ENCODE measurements at places on chromosomes 11 and 22.

DNA sequence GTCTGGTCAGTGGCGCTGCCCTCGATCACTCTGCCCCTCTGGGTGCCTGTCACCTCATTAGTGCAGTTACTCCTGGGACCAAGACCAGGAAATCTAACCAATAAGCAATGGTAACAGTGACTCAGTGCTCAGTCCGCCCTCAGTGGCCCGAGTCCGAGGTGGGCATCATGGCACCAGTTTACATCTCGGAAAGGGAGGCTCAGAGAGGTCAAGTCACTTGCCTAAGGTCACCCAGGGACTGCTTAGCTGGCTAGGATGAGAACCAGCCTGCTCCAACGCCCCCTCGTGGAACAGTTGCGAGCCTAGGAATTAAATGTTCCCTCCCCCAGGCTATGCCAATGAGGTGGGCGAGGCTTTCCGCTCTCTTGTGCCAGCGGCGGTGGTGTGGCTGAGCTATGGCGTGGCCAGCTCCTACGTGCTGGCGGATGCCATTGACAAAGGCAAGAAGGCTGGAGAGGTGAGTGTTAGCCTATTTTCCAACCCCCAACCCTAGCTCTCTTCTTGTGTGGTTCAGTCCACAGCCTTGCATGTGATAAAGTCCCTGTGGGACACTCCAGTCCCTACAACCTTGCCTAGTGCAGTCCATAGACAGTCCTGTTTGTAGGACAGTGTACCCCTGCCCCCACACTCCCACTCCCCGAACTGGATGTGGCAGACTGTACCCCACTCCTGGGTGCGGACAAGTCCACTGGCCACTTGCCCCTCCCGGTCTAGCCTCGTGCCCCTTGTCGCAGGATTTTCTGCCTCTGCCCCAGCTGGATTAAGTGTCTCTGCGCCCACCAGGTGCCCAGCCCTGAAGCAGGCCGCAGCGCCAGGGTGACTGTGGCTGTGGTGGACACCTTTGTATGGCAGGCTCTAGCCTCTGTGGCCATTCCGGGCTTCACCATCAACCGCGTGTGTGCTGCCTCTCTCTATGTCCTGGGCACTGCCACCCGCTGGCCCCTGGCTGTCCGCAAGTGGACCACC is 1.1 kb downstream of the MTFP1 start:
- DNase-seq: peak; percentile 97

DNA sequence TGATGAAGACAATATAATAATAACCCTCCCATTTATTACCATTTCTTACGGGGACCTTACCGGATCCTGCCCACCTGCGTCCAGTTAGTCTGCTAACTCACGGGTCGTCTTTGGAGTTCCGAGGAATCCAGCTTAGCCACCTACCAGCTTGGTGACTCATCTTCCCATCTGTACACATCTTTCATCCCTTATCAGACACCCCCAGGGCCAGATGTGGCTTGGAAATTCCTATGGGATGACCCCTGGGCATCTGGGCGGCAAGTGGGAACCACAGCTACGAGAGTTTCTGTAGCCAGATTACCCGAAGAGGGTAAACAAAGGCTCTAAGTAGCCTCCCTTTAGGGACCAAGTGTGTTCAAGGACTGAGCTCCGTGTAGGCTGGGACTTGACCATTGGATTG is 12.8 kb upstream of the PRR5 start:
- DNase-seq: no peak

- DNase-seq: no peak
Measured at GRCh38 chr11:134069426-134070341, 812 bp downstream of the JAM3 start.

GRCh38 chr11:102449651-102450570 is 2.7 kb downstream of the TMEM123 start:
- no peak for DNase-seq

- DNase-seq: no peak
Measured at GRCh38 chr11:121421149-121421901, 30.8 kb upstream of the SORL1 start.

- DNase-seq: no peak
Measured at GRCh38 chr11:104547996-104548661, 350.1 kb downstream of the CASP12 start.

GRCh38 chr11:66459138-66459778 is 7.4 kb upstream of the PELI3 start:
- DNase-seq: no peak

DNA sequence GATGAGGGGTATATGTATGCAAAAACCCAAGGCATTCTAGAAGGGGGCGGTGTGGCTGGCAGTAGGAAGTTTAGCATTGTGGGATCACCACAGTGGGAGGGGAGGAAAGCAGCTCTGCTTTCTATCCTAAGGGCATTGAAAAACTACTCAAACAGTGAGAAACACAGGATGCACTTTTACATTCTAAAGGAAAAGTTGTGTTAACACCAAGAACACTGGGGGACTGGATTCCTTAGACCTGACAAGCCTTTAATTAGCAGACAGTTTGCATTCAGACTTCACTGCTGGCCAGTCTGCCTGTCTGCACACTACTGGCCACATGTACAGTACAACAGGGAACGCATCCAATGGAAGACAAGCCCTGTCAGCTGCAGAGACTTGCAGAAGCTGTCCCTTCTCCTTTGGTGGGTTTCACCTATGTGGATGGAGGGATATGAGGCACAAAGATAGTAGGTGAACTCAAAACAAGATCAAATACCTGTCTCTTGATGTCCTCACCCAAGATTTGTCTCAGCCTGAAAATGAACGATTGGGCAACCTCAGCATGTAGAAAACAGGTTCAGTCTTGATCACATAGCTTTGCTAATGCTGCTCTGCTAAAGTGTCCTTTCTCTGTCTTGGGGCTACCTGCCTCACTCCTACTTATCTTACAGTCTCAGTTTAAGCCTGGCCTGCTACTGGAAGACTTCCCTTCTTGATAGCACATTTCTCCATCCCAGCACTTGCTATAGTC is 64.8 kb downstream of the TENM4 start:
- DNase-seq: no peak

GRCh38 chr22:31968022-31968421 is 23.7 kb downstream of the YWHAH start:
- no peak for DNase-seq

DNA sequence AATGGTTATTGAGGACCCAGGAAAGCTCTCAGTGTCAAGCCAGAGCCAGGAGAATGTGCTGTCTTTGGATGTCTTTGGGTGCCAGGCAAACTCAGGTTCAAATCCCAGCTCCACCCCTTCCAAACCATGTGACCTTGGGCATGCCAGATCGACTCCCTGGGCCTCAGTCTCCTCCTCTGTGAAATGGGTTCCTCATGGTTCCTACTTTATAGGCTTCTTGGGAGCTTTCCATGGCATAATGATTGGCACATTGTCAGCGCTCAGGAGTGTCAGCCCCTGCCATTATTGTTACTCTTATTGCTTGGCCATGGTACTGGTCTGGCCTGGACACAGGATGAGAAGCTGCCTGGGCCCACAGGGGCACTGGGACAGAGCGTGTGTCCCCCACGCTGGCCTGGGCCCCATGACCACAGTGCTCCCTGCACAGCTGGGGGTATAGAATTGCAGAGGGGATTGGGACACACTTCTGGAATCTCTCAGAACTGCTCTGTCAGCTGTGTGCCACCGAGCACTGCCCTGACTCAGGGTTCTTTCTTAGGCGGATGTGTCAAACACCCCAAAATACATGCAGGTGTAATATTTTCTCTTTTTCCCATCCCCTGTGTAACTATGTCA is 37.6 kb upstream of the CRYBB3 start:
- no peak for DNase-seq

- DNase-seq: no peak
Measured at GRCh38 chr22:17802411-17802810, 28.1 kb upstream of the BID start.

DNA sequence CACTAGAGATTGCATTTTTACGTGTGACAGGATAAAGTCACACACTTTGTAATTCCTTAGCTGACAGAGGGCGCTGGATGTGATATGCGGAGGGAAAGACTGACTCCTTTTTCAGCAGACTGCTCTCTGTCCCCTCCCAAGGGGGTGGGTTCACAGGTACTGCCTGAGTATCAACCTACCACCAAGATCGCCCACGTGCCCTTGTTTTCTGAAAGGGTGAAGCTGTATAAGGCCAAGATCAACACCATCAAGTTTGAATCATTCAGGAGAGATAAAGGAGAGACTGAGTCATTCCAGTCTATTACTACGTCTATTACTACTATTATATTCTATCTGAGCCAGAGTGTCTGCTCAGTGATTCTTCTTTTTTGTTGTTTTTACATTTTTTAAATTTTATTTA is 30.7 kb downstream of the BUD13 start:
- no peak for DNase-seq

- DNase-seq: peak; percentile 52
Measured at GRCh38 chr22:44455151-44455962, 42.7 kb downstream of the RTL6 start.

DNA sequence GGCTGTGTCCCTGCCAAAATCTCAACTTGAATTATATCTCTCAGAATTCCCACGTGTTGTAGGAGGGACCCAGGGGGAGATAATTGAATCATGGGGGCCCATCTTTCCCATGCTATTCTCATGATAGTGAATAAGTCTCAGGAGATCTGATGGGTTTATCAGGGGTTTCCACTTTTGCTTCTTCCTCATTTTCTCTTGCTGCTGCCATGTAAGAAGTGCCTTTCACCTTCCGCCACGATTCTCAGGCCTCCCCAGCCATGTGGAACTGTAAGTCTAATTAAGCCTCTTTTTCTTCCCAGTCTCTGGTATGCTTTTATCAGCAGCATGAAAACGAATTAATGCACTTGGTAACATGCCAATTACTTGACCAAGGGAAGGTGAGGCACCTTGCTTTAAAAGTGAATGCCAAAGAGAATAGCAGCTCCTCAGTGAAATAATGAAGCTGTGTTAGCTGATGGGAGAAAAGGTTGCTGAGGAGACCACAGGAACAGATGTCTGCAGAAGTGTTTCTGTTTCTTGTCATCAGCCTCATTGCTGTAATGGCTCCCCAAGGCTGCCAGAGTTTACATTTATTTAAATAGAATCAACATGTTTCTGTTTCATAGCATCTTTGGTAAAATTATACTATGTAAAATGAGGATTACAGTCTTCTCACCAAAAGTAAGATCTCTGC is 89.0 kb upstream of the CD44 start:
- no peak for DNase-seq

GRCh38 chr22:37566329-37566837 is 6.1 kb downstream of the CDC42EP1 start:
- peak; percentile 50 for DNase-seq

GRCh38 chr11:60786811-60787567 is 1.9 kb downstream of the MS4A10 start:
- DNase-seq: no peak

- no peak for DNase-seq
Measured at GRCh38 chr11:112525844-112526590, 265.4 kb upstream of the PLET1 start.
